CD4-positive, alpha-beta T cell treated with Interleukin-15 for 1 hour (primary cell): ENCODE measurements at places on chromosomes 12 and 14.

- DNase-seq, result no peak
These were observed 157.0 kb downstream of the MYRFL start for GRCh38 chr12:69981881-69982475.

DNA sequence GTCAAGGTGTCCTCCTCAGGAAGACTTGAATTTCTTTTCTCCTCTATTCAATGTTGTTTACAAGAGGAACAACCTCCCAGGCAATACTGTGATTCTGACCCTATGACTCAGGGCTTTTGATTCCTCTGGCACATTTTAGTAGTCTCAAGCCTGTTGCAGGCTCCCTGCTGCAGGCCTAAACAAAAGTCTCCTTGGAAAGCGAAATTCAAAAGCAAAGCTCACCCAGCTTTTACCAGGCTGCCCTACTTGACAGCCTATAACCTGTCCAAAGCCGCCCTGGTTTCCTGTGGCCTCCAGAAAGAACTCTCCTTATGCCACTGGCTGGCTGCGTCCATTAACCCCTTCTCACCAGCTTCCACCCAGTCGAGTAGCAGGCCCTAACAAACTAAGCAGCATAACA lies 11.6 kb downstream of the FGD6 start:
- no peak for DNase-seq

- DNase-seq, result peak; percentile 47
These were observed 141.3 kb upstream of the HIF1A start for GRCh38 chr14:61553730-61554641.

GRCh38 chr14:97977651-97978261 lies 1180.6 kb downstream of the VRK1 start:
- DNase-seq, result peak; percentile 68

- DNase-seq, result no peak
These were observed 1.5 kb upstream of the HOTAIR start for GRCh38 chr12:53976172-53976822.

GRCh38 chr12:14416658-14417057 lies 51.2 kb downstream of the ATF7IP start:
- peak; percentile 66 for DNase-seq

- no peak for DNase-seq
These were observed 179.4 kb upstream of the ARHGAP5 start for GRCh38 chr14:31897581-31898186.

GRCh38 chr12:3600951-3601350 lies 109.9 kb downstream of the PRMT8 start:
- DNase-seq, result no peak

DNA sequence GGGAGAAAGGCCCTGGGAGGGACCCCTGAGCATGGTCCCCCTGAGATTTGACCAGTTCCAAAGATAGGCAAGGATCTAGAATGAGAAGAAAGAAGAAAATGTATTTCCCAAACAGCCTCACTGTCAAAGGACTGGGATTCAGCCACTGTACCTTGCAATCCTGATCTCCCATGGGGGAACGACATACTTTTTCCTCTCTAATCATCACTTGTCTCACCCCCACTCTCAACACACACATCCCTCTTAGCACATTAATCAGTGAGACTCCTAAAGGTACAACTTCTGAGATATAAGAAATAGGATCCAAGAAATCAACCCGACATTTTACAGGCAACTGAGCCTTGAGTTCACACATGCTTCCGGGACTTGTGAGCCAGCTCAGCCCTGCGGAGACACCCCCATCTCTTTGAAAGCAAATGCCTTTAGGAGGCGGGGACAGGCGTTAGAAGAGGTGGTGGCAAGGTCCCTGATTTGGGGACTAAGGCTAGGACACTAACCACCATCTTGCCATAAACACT lies 1.4 kb downstream of the MAP3K9 start:
- peak; percentile 60 for DNase-seq

DNA sequence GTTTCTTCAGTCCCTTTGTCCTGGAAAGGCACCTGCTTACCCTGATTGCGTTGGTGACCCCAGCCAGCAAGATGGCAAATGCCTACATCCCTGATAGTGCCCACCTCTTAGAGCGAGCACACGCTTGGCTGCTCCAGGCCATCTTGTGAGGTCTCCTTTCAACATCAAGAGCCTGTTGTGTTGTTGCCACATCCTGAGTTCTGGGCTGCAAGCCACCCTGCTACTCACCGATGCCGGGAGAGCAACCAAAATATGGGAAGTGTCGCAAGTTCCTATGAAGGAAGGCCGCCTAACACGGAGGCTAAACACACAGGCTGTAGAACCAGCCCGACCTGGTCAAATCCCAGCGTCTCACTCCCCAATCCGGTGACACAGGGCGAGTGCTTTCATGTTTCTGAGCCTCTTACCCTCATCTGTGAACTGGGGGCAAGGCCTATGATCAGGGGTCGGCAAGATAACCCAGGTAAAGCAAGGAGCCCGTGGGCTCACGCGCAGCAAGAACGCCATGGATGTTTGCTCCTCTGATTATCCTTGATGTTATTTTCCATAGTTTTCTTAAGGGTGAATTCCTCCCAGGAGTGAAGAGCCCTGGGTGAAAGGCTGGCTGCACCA lies 98.4 kb downstream of the LGMN start:
- DNase-seq, result peak; percentile 74

DNA sequence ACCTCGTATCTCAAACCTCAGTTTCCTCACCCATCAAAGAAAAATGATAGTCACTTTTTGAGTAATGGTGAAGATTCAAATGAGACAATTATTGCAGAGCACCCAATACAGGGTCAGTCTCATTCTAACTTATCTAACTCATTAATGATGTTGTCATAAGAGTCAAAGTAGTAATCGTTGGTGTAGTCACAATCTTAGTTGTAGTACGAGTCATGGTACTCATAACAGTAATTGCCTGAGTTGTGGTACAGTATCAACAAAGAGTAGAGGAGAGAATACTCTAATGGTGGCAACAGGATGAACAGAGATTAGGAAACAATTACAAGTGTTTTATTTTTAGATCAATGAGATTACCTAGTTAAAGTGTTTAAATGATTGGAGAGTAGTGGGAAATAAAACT lies 93.6 kb upstream of the TMTC2 start:
- no peak for DNase-seq

- no peak for DNase-seq
These were observed 167.4 kb downstream of the C12orf50 start for GRCh38 chr12:87861791-87862190.

DNA sequence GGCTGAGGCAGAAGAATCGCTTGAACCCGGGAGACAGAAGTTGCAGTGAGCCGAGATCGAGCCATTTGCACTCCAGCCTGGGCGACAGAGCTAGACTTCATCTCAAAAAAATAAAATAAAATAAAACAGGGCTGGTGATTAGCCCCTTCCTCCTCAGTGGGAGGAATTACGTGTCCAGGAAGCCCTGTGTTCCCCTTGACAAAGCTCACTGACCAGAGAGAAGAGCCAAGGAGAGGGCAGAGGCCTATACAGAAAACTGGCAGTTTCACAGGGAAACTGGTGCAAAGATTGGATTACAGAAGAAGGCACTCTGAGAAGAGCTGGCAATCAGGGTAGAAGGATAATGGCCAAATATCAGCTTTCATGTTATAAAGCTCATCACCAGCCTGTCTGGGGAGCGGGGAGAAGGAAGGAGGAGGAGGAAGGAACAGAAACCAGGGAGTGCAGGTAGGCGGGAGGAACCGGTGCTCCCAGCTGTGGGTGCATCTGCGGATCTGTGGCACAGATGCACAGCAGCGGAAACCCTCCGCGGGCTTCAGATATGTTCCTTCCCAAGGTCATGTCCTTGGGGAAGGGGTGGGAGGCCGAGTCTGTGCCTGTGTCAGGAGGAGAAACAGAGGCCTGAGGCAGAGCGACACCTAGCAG lies 6.7 kb downstream of the RAB15 start:
- DNase-seq, result no peak

- no peak for DNase-seq
These were observed 81.7 kb upstream of the TMEM263 start for GRCh38 chr12:106873983-106874382.

GRCh38 chr14:37843954-37844607 lies 248.7 kb downstream of the TTC6 start:
- no peak for DNase-seq
